ENCODE measurements at places on chromosomes 2 and 18.

DNA sequence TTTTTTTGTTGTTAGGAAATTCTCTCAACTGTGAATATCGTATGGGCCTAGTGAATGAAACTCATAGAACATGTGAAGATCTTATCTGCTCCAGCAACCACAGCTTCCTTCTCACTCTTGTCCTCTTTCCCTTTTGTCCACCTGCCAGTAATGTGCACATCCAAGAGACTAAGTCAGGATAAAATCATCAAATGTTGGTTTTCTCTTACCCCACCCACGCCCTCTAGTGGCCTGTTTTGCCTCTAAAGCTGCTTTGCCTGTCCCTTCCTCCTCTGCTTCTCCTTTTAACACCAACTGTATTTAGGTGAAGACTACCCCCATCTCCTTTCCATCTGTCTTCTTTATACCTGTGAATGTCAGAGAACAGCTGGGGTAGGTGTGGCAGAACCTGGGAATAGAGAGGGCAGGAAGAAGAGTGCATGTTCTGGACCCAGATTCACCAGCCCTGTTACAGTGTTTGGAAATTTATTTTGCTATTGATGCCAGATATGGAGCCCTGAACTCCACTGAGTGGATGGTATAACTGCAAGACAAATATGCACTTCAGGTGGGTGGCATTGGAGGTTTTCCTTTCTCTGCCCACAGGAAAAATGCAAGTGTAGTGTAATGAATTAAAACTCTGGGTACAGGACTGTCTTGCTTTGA is 8.4 kb upstream of the MGAT5 start:
- DNase-seq: peak; percentile 80

DNA sequence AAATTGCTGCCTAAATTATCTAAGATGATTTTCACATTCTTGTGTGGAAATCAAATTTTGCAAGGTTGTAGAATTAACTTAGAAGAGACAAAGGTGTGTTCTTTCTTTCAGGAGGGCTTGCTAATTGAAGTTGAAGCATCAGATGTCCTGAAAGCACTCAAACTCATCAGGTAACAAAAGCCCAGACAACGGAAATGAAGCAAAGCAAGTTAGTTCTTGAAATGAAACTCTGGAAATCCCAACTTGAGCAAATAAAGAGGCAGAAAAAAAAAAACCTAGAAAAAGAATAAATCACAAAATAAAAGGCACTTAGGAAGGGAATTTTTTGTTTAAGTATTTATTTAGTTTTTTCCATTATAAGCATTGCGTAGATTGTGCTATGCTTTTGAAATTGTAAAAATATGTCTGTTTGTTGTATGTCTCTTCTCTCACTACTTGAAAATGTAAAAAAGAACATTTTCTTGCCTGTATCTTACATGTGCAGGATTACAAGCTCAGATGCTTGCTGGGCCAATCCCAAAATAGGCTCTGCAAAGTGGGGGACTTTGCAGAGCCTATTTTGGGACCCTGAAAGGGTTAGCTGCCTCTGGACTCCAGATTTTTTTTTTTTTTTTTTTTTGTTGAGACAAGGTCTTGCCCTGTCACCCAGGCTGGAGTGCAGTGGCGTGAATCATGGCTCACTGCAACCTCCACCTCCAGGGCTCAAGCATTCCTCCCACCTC is 46.7 kb downstream of the FAM161A start:
- DNase-seq: peak; percentile 64

- DNase-seq: peak; percentile 35
Observed at GRCh38 chr2:21118302-21118920, 5.4 kb upstream of the TDRD15 start.

DNA sequence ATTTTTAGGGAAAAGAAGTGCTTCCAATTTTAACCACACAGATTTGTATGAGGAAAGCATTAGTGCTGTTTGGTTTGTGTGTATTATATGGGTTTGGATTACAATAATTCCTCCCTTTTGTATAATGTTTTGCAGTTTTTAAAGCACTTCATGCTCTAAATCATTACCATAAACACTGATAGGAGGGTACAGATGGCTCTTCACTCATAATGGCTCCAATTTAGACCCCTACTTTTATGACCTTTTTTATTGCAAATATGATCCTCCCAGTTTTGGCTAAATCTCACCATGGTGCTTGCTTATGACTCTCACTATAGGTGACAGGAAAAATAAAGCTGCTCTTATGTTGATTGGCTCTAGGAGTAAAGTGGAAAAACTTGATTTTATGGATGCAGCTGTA is 23.8 kb upstream of the TMEM17 start:
- DNase-seq: no peak

GRCh38 chr2:190343089-190343535 is 277 bp upstream of the INPP1 start:
- peak; percentile 49 for DNase-seq

DNA sequence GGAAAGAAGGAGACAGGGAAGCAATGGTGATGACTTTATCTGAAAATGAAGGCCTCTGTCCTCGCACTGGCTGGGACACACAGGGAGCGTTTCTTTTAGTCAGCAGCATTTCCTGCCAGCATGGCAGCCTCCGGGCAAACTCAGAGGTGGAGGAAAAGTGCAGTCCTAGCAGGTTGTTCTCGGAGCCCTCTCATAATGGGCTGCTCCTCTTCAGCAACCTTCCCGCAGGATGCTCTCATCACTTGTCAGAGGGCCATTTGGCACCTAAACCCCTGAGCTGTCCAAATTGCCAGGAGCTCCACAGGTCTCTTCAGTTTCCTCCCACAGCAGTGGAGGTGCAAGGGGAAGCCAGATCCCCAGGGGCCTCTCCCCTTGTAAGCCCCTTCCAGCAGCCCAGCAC is 6.2 kb downstream of the STK39 start:
- no peak for DNase-seq

- no peak for DNase-seq
Observed at GRCh38 chr2:104584393-104584792, 269.5 kb upstream of the POU3F3 start.

DNA sequence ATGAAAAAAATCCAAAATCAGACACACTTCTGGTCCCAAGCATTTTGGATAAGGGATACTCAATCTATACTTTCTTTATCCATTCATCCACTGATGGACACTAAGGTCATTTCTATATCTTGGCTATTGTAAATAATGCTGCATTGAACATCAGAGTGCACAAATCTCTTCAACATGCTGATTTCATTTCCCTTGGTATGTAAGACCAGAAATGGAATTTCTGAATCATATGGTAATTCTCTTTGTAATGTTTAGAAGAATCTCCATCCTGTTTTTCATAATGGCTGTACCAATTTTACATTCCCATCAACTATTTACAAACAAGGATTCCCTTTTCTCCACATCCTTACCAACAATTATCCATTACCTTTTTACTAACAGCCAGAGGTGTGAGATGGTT is 33.7 kb upstream of the MCM6 start:
- no peak for DNase-seq

DNA sequence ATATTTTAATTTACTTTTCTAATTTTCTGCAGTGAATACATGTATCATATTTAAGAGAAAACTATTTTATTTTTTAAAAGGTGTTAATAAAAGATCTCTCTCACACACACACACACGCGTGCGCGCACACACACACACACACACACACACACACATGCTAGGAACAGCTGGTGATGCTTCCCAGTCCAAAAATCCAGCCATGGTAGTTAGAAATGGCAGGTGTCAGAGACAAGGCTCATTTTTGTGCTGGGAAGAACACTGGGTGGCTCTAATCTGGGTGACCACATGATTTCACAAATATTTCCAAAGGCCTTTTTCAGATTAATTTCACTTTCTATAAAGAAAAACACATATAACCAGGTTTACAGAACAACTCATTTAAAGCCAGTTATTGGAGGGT is 104.5 kb upstream of the NCK2 start:
- no peak for DNase-seq

- no peak for DNase-seq
Observed at GRCh38 chr2:240278661-240279060, 138.2 kb upstream of the OTOS start.

- DNase-seq: no peak
Observed at GRCh38 chr18:69495338-69495737, 94.7 kb downstream of the DOK6 start.

DNA sequence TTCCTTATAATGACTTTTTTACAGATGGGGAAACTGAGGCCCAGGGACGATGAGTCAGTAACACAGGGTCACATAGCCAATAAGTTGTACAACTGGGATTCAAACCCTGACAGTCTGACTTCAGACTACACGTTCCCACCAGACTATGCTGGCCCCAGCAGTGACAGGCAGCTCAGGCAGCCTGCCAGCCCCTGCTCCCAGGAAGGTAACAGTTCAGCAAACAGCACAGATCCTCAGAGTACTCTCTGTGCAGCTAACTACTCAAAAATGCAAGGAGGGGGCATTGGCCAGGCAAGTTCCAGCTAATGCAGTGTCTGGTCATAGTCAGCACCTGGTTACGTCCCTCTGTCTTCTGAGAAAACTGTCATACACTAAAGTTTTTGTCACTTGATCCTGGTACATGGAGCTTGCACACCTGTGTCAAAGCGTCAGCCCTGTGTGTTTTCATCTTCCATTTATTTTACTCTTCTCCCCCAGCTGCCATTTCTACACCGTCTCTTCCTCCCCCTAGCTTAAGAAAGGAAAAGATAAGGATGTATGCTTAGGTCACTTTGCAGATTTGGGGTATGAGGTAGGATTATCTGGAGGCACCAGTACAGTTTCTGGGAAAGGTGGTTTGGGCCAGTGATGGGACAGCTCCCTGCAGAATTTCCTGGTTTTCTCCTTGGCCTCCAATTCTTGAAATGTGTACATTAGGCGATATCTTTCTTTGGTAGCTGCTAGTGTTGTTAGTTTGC is 4.5 kb downstream of the SMARCAL1 start:
- DNase-seq: no peak

GRCh38 chr2:206361407-206362045 is 81.8 kb upstream of the ADAM23 start:
- peak; percentile 36 for DNase-seq

DNA sequence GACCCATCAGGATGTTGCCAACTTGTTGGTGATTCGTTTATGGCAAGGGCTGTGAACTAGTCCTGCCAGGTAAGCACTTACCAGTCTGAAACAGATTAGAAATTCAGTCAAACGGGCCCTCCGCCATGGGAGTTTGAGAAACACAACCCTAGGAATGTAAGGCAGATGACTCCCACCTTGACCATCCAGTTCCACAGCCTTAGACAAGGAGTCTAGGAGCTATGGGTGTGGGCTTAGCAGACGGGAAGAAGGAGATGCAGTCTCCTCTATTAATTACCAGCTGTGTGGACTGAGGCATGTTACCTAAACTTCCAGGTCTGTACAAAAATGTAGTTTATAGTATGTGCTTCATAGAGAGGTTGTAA is 319.4 kb upstream of the NCKAP5 start:
- DNase-seq: no peak

GRCh38 chr2:23502096-23502495 is 117.1 kb downstream of the KLHL29 start:
- DNase-seq: no peak

GRCh38 chr2:238901461-238902057 is 53.7 kb downstream of the TWIST2 start:
- no peak for DNase-seq

GRCh38 chr2:232310121-232310520 is 68.4 kb upstream of the ALPP start:
- no peak for DNase-seq

Data from GM12865 (cell line).